ENCODE measurements at places on chromosomes 12 and 14. TPM values are rescaled to one million over a fixed set of nuclear protein-coding genes. Genes with fewer than 3 reads are reported as not detected.
A peak's percentile ranks its signal among the peaks of the same experiment; 100 is the strongest.

GRCh38 chr12:95857799-95858198 is 953 bp upstream of the SNRPF start:
- no peak overlapping the region for H3K27ac ChIP-seq
- H3K27me3 ChIP-seq, result peaks cover 13% of the 10 kb centered on the region
- no peak for DNase-seq
- peak overlapping the region; percentile 41 for H3K4me3 ChIP-seq
- peaks cover 25% of the 10 kb centered on the region for H3K36me3 ChIP-seq

DNA sequence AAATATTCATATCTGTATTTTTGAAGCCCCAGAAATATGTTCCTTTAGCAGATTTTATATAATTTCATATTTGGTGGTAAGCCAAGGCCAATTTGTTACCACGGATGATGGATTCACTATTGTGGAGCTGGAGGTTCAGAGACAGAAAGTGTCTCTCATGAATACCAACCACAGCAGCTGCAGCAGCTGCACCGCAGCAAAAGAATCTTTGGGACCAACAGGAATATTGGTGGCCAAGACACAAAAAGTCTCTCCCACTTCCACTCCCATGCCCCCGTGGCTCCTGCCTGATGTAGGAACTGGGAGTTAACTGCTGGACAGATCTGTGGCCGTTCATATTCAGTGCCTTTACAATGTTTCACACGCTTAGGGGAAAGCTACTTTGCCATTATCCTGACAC is 155.3 kb downstream of the ADAMTS20 start:
- H3K36me3 ChIP-seq, result no peaks in the 10 kb centered on the region
- no peaks in the 10 kb centered on the region for H3K27me3 ChIP-seq
- no peak for DNase-seq
- H3K4me1 ChIP-seq, result no peaks in the 10 kb centered on the region
- H3K4me3 ChIP-seq, result no peak overlapping the region

DNA sequence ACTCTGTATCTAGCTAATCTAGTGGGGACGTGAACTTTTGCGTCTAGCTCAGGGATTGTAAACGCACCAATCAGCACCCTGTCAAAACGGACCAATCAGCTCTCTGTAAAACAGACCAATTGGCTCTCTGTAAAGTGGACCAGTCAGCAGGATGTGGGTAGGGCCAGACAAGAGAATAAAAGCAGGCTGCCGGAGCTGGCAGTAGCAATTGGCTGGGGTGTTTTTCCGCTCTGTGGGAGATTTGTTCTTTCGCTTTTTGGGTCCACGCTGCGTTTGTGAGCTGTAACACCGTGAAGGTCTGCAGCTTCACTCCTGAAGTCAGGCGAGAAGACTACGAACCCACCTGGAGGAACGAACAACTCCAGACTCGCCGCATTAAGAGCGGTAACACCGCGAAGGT is 76.5 kb downstream of the SPRING1 start:
- no peaks in the 10 kb centered on the region for H3K4me1 ChIP-seq
- H3K27ac ChIP-seq, result no peak overlapping the region
- no peaks in the 10 kb centered on the region for H3K36me3 ChIP-seq
- peaks cover 29% of the 10 kb centered on the region for H3K27me3 ChIP-seq

- peaks cover 39% of the 10 kb centered on the region for H3K4me1 ChIP-seq
- H3K27me3 ChIP-seq, result no peaks in the 10 kb centered on the region
- H3K4me3 ChIP-seq, result peak overlapping the region; percentile 97
- H3K27ac ChIP-seq, result peak overlapping the region; percentile 99
- peaks cover 37% of the 10 kb centered on the region for H3K36me3 ChIP-seq
- peak; percentile 71 for DNase-seq
Measured at GRCh38 chr14:35405304-35405996, 901 bp upstream of the NFKBIA start.

GRCh38 chr12:122001466-122002209 is 20.0 kb upstream of the BCL7A start:
- H3K27ac ChIP-seq, result no peak overlapping the region
- peaks cover 17% of the 10 kb centered on the region for H3K27me3 ChIP-seq
- no peak overlapping the region for H3K4me3 ChIP-seq
- no peaks in the 10 kb centered on the region for H3K36me3 ChIP-seq

- no peaks in the 10 kb centered on the region for H3K27me3 ChIP-seq
Measured at GRCh38 chr14:37842106-37842505, 246.7 kb downstream of the TTC6 start.

DNA sequence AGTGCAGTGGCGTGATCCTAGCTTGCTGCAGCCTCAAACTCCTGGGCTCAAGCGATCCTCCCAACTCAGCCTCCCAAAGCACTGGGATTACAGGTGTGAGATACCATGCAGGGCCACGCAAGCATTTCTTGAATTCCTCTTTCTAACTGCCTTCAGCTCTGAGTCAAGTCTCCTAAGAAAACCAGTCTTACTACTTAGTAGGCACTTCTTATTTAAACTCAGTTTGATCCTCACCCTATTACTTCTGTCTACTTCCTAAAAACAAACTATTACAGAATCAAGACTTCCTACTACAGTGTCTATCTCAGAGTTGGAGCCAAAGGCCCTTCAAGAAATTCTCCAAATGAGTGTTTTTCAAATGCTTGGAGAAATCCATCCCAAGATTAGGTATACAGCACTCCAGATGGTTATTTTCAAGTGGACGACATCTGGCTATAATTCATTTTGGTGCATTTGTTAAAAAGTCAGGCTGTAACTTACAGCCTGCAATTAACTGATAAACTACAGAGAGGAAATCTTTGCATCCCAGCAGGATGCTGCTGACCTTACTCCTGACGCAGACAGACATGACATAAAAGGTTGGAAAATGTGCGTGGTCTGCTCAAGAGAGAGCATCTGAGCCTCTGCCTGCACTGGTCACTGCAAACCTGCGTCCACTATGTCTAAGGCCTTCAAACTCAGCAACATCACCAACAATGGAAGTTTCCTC is 34.7 kb downstream of the SSH1 start:
- peak overlapping the region; percentile 50 for H3K27ac ChIP-seq
- peaks cover 31% of the 10 kb centered on the region for H3K36me3 ChIP-seq
- no peak overlapping the region for H3K4me3 ChIP-seq
- H3K27me3 ChIP-seq, result no peaks in the 10 kb centered on the region

DNA sequence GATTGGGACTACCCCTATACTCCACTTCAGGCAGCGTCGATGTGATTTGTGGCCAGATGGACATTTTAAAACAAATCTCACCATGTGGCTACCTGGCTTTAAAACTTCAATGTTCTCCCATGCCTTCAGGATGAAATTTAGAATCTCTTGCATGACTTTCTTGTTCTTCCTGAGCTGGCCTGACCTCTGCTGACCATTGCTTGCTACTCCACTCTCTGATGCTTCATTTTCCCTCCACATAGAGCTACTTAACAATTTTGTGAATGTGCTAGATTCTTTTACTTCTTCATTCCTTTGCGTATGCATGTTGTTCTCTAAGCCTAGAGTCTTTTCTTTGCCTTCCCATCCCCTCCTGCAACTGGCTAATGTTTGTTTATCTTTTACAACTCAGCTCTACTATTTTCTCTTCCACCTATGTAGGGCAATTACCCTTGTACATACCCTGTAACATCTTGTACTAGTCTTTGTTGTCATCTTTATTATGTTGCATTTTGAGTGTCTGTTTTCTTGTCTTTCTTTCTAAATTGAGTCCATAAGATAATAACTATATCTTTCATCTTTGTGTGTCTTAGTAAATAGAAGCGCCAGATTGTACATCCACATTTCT is 41.2 kb downstream of the YLPM1 start:
- no peaks in the 10 kb centered on the region for H3K27me3 ChIP-seq
- H3K36me3 ChIP-seq, result peaks cover 27% of the 10 kb centered on the region
- no peak overlapping the region for H3K27ac ChIP-seq

GRCh38 chr12:6285063-6285477 is 25.4 kb upstream of the PLEKHG6 start:
- no peaks in the 10 kb centered on the region for H3K36me3 ChIP-seq
- H3K4me1 ChIP-seq, result peaks cover under 1% of the 10 kb centered on the region
- H3K27ac ChIP-seq, result peak overlapping the region; percentile 21

GRCh38 chr12:128914908-128915563 is 61.8 kb downstream of the GLT1D1 start:
- peak; percentile 91 for DNase-seq
- peaks cover 43% of the 10 kb centered on the region for H3K4me1 ChIP-seq
- no peaks in the 10 kb centered on the region for H3K27me3 ChIP-seq
- H3K36me3 ChIP-seq, result peaks cover 2% of the 10 kb centered on the region
- H3K27ac ChIP-seq, result peak overlapping the region; percentile 73

DNA sequence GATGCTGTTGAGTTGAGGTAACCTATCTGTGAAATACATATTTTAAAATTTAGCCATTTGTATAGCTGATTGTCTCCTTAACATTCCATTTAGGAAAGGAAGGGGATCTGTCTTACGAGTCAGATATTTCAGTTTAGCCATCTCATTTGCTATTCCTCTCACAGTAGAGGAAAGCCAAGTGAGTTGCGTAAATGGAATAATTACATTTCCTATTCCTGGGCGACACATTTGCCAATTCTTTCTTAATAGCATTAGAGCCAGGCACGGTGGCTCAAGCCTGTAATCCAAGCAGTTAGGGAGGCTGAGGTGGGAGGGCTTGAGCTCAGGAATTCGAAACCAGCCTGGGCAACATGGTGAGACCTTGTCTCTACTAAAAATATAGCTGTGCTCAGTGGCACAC is 116.3 kb downstream of the TMX1 start:
- H3K27me3 ChIP-seq, result no peaks in the 10 kb centered on the region
- DNase-seq, result no peak
- no peaks in the 10 kb centered on the region for H3K36me3 ChIP-seq
- no peak overlapping the region for H3K27ac ChIP-seq

C12orf56 gene
- not detected for total RNA-seq

PELI2 gene
- 3.0 TPM for total RNA-seq

PRICKLE1 gene
- 0.28 TPM for total RNA-seq

AMHR2 gene
- 0.09 TPM for total RNA-seq

MYF6 gene
- not detected for total RNA-seq

FLRT2 gene
- total RNA-seq, result not detected
